ENCODE measurements at places on chromosomes 11 and 22. TPM values are rescaled to one million over a fixed set of nuclear protein-coding genes. Genes with fewer than 3 reads are reported as not detected.

OR2D2 gene
- not detected for polyA plus RNA-seq

ANO9 gene
- 10.6 TPM for polyA plus RNA-seq

DNA sequence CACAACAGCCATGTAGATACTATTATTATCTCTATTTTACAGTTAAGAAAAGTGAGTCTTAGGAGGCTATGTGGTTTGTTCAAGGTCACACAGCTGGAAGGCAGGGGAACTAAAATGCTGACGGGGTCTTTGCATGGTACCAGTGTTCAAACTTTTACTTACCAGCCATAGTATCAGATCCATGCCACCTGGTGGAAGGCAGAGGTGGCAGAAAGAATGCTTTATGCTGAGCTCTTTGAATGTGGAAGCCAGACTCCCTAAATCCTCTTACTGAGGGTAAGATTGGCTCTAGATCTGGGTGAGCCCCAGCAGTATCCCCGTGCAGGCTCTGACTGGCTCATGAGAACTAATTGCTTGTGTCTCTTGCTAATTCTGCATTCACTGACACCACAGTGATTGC lies 54.3 kb upstream of the NAV2 start:
- DNase-seq = no peak

- no peak for DNase-seq
Measured at GRCh38 chr11:9096427-9096826, 5.0 kb upstream of the SCUBE2 start.

DNA sequence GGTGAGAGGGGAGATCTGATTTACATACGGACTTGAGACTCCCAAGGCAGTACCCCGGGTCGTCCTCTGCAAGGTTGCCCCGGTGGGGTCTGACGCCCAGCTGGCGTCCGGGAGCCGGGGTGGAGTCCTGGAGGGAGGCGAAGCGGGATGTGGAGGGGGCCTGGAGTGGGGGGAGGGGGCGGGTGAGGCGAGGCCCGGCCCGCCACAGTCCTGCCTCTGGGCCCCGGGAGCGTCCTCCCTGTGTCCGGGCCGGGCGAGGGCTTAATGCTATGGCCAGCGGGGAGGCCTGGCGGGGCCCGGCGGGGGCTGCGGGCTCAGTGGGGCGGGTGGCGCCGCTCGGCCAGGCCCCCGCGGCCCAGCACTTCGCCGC lies 2.4 kb upstream of the MYBPC3 start:
- no peak for DNase-seq

GRCh38 chr11:63915961-63916836 lies 765 bp downstream of the RCOR2 start:
- DNase-seq = peak; percentile 52
